SK-N-MC (cell line): ENCODE measurements at places on chromosomes 16 and 17.

DNA sequence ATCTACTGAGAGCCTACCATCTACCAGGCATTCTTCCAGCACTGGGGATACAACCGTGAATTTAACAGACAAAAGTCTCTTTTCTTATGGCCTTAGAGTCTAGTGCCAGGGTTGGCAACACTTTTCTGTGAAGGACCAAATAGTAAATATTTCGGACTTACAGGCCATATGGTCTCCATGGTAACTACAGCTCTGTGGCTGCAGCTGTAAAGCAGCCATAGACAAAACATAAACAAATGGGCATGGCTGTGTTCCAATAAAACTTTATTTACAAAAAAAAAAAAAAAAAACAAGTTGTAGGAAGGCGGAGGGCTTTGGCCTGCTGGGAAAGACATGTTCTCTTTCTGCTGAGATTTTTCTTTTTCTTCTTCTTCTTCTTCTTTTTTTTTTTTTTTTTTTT is 98.7 kb downstream of the ABCC12 start:
- DNase-seq = no peak

DNA sequence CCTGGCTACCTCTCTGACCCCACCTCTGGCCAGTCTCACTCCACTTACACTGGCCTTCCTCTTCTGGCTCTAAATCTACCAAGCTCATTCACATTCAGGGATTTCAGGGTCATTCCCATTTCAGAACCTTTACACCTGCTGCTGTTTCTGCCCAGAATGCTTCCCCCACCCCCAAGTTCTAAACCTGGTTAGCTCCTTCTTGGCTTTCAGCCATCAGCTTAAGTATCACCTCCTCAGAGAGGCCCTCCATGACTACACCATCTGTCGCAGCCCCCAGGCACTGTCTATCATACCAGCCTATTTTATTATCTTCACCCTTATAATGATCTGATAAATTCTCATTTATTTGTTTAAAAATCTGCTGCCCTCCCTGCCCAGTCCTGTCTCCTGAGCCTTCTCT is 23.3 kb upstream of the NGFR start:
- no peak for DNase-seq

DNA sequence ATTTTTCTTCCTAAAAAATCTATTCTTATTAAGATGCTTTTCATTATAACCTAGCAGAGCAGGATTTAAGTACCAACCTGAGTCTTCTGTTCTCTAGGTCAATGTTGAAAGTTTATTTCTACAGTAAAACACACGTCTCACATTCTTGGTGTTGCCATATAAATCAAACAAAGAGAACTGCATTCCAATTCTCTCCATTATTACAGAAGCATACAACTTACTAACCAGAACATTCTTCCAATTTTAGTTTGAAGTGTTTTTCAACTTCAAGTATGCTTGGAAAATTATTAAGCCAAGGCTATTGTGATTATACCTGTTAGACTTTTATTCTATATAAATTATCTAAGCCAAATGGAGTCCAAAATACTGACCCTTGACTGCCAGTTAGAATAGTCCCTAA is 110.4 kb upstream of the PMFBP1 start:
- no peak for DNase-seq

GRCh38 chr17:45672301-45672700 is 111.8 kb upstream of the CRHR1 start:
- no peak for DNase-seq

GRCh38 chr17:16027708-16028584 is 28.3 kb downstream of the TTC19 start:
- DNase-seq = no peak

DNA sequence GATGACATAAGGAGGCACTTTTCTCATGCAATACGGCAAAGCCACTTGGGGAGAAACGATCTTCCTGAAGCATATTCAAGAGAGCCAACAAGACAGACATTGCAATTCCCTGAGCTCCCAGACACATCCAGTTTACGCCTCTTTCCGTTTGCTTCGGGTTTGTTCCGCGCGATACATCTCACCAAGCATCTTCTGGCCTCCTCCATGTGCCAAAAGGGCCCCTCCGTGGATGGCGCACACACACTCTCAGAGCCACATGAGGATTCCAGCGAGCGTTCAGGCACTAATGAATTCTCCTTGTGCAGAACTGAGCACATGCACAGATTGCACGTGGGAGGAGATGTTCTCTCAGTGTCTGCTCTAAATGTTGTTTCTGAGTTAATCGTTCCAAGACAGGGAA is 146.7 kb upstream of the SHISA6 start:
- no peak for DNase-seq

GRCh38 chr16:51134876-51135275 is 16.2 kb downstream of the SALL1 start:
- DNase-seq = no peak

- DNase-seq = no peak
Observed at GRCh38 chr17:222172-222571, 40.7 kb upstream of the DOC2B start.

GRCh38 chr17:81322271-81323082 is 27.4 kb upstream of the SLC38A10 start:
- DNase-seq = no peak

DNA sequence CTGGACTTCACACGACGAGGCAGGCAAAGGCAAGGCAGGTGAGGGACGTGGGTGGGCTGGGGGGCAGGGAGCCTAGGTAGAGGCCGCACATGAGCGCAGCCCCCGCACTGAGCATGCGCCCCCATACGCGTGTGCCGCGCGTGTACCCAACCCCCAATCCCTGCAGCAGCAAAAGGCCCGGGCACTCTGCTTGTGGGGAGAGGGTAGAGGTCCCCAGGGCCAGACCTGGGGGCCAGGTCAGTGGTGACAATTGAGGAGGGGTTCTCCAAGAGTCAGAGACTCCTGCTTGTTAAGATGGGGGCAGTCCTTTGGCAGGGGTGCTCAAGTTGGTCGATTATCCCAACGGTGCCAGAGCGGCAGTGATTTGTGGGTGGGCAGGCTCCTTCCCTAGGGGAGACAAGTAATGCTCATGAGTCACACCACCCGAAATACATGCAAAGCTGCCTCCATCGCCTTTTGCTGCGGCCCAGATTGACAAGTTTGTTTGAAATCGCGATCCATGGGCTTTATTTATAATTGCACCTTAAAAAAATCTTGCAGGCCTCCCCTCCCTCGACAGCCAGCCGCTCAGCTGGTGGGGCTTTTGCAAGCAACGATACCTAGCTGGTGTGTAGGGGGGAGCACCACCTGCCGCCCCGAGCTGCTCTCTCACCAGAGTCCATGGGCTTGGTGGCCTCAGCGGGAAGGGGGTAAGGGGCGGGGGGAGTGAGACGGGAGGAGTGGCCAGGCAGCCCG is 1.1 kb upstream of the GIT1 start:
- no peak for DNase-seq

- no peak for DNase-seq
Observed at GRCh38 chr17:28887871-28888471, 9.6 kb downstream of the FLOT2 start.

GRCh38 chr17:8944748-8945147 is 20.8 kb downstream of the PIK3R5 start:
- no peak for DNase-seq

DNA sequence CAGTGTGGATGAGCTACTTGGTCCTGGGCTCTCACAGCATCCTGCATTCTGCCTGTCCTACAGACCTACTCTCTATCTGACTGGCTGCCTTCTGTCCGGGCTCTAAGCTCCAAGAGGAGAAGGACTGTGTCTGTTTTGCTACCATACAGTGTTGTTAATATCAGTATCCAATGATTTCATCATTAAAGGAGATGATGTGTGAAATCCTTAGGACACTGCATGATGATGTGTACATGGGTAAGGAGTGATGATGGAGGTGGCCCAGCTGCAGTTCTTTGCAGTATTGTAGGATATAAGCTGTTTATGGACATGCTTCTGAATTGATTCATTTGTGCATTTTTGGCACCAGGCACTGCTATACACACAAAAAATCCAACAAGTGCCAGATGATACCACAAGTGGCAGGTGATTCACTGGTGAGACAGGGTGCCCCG is 536.9 kb upstream of the CDH11 start:
- DNase-seq = no peak

DNA sequence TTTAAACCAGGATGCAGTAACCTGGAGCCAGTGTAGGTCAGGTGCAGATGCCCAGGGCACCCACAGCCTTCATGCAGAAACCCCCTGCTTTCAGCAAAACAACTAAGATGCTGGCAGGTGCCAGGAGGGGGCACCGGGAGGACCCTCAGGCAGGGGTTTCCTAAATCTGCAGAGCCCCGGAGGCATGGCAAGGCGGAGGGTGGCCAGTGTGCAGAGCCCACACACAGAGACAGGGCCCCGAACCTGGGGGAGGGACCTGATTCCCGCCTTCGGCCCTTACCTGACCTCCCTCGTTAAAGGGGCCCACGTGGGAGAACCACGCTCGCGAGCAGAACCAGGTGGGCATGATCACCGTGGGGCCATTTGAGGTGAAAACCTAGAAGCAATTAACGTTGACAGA is 114.0 kb upstream of the METRNL start:
- no peak for DNase-seq

DNA sequence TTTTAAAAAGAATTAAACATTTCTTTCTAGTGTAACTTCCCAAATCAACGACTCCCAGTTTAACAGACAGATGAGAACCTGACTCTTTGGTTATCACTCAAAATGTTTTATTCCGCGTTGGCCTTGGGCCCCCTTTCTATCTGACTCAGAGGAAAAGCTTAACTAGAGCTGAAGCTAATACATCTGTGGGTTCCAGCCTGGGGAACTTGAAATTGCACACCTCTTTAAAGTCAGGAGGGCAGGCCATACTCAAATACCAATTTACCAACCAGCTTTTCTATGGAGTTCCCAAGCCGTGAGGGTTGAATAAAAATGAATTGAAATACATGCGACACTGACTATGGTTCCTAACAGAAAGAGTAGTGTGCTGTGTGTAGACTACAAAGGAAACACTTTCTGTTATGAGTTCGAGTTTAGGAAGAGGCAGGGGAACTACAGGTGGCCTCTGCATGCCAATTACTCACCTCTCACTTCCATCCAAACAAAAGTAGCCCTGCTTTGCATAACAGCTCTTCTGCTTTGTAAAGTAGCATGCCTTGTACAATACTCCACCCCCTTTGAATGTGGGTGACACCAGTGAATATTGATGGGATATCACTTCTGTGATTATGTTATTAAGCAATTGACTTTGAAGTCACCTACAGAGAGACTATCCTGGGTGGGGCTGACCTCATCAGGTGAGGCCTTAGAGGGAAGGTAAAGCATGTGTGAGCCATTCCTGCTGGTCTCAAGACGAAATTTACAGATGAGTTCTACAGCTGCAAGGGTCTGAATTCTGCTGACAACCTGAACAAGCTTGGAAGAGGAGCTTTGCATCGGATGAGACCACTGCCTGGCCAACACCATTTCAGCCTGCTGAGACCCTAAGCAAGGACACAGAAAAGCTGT is 92.1 kb downstream of the WDR59 start:
- DNase-seq = no peak

DNA sequence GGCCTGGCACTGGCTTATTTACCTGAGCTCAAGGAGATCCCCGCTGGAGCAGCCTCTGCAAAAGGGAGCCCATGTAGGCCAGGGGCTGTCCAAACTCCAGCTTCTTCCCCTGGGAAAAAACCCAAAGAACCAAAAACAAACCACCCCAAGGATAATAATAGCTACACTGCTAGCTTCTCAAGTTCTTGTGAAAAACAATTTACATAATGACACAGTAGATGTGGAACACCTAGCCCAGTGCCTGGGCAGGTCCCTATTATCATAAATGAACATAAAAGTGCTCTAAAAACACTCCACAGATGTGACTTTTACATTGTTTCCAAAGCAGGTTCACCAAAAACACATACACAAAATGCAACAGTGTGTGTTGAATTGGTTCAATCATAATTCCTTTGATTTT is 27.3 kb downstream of the CENPV start:
- no peak for DNase-seq

DNA sequence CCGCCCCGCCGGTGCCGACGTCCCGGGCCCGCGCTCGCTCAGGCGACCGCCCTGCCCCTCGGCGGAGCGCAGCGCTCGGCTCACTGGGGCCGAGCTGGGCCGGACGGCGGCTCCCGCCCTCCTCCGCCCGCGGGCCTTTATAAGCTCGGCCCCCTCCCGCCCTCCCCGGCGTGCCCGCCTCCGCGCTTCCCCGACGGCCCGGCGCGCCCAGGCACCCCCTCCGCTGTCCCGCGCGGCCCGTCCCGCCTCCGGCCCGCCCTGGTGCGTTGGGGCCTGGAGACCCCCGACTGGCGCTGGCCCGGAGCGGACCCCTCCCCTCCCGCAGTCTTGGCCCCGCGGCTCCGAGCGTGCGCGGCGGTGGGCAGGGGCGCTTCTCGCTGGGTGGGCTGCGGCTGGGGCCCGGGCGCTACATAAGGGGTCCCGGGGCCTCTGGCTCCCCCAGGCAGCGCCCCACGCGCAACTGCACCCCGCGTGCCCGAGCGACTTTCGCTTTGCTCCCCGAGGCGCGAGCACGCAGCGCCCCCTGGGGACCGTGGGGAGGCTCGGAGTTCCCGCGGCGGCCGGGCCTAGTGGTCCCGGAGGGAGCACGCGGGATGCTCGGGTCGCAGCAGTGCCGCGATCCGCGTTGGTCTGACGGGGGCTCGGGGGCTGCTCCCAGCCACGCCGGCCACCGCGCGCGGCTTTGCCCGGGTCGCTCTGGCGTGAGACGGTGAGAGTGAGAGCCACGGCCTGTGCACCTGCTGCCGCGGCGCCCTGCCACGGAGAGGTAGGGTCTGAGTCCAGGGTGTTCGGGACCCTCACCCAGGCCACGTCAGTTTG is at the start of gene PIEZO1:
Gene PIEZO1 (minus strand): TSS at position 115 of the 819 bp plus-strand sequence. CDS start 256 bp downstream, outside the sequence.
- DNase-seq = no peak

GRCh38 chr17:57662041-57662440 is 83.1 kb downstream of the CCDC182 start:
- DNase-seq = no peak

DNA sequence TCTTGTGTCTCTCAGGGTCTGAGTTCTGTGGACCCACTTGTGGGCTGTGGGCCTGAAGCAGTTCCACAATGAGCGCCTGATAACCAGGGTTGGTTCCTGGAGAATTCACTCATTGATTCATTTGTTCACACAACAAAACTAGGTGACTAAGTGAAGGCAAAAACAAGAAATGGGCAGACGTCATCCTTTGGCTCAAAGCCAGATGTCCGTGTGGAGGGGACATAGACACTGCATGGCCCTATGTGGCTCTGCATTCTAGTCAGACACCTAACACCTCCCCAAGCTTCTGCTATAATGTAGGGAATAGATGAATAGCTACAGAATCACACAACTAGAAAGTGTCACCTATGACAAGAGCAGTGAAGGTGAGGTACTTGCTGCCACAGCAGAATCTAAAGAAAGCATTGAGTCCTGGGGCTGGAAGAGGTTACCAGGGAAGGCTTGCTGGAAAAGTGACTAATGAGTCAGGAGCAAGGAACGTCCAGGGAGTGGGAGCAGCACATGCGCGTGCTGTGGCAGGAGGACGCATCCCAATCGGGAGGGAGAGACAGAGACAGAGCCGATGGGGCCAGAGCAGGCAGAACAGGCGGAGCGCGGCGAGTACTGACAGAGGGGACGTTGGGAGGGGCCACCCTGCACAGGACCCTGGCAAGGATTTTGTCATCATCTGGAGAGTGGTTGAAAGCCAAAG is 58.9 kb downstream of the CES1 start:
- DNase-seq = no peak

GRCh38 chr16:81861915-81862314 is 82.8 kb downstream of the PLCG2 start:
- DNase-seq = no peak
